ENCODE measurements at places on chromosomes 13 and 19.

DNA sequence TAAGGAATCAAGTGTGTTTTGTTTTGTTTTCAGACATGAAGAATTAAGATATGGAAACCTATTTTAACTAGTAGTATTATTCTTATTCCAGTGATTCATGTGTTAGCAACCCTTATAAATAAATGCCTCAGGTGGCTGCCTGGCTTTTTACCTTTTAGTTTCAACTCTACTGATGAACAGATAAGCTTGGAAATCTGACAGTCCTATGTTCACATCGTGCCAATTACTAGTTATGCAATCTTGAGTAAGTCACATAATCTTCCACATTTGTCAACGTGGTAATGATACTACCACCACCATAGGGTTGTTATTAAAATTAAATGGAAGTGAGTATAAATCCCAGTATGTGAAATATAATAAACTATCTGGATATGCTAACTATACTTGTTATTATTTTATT, 64.3 kb downstream of the TBC1D4 start:
- DNase-seq = no peak

DNA sequence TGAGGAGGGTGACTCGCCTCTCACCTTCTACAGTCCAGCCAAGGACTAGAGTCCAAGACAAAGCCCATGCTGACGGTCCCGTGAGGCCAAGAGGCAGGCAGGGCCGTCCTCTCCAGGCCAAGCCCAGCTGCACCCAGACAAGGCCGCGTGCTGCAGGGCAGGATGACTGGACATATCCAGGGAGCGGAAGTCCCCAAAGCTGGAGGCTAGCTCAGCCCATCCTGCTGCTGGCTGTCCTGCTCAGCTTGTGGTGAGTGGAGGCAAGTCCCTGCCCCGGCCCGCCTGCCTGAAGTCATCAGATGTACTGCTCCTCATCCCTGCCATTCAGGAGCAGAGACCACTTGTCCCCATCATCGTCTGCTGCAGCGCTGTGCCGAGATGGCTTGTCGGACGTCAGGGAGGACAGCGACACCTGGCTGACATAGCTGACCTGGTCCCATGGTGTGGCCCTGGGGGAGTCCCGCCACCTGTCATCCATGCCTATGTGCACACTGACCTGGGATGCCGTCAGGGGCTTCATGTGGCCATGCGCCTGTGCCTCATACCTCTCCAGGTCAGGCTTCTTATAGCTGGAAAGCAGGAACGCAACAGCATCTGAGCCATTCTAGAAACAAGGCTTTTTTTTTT, 72.8 kb downstream of the CCDC70 start:
- DNase-seq = no peak

DNA sequence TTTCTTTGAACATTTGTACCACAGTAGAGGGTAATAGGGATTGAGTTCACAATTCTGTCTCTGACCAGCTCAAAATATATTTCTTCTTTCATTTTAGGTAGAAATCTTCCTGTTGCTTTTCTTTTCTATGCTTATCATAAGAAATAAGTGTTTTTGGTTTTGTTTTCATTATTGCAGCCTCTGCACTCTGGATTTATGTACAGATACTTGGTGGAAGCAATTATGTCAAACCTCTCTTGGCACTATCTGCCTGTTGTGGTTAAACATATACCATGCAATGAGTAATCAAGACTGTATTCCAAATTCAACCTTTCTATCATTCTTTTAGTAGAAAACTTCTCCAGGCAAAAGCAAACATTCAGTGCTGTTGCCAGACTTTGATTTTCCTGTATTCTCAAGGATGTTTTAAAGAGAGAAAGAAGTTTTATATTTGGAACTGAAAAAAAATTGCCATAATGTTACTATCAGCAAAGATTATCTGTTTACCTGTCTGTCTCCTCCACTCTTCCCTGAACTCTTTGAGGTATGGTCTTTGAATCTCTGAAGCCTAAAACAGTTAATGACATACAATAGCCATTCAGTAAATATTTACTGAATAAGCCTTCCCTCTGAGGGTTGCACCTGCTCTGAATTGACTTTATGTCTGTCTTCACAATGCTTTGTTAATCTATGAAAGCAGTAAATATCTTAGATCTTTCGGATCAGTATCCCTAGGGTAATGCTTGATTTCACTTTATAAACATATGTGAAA, 612.5 kb upstream of the PRR20A start:
- DNase-seq = no peak

- no peak for DNase-seq
These were observed 25.4 kb downstream of the MPHOSPH8 start for GRCh38 chr13:19658831-19659230.

GRCh38 chr13:80529734-80530133, 188.8 kb upstream of the SPRY2 start:
- DNase-seq = no peak
